ENCODE measurements at places on chromosomes 16 and 17.

- DNase-seq: peak; percentile 2
Observed at GRCh38 chr16:87603684-87604633, 1.7 kb downstream of the JPH3 start.

DNA sequence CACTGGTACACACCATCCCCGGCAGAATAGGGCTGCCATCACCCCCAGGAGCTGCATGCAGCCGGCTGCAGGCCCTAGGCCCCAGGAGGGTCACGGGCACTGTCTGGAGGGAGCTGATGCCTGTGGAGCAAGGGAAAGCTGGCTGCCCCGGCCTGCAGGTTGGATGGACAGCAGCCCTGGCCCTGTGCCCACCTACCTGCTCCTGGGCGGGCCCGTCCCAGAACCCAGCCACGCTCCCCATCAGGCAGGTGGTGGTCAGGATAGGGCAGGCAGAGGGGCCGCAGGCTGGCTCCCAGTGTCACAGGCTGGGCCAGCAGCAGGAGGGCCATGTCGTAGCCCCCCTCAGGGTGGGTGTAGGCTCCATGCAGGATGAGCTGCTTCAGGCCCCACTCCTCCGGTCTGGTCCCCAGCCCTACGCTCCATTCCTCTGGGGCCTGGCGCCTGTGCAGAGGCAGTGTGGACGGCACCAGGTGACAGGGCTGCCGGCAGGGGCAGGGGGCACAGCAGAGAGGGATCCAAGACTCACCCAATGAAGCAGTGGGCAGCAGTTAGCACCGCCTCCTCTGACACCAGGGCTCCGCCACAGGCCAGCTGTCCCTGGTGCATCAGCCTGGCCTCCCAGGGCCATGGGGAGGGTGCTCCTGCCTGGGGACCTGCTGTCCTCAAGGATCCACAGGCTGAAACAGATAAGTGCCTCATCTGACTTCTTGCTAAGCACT, 4.0 kb downstream of the PRSS53 start:
- DNase-seq: no peak

GRCh38 chr17:18323007-18323406, 7.9 kb downstream of the SMCR8 start:
- peak; percentile 15 for DNase-seq

- no peak for DNase-seq
Observed at GRCh38 chr16:11681976-11682654, 13.9 kb downstream of the SNN start.

DNA sequence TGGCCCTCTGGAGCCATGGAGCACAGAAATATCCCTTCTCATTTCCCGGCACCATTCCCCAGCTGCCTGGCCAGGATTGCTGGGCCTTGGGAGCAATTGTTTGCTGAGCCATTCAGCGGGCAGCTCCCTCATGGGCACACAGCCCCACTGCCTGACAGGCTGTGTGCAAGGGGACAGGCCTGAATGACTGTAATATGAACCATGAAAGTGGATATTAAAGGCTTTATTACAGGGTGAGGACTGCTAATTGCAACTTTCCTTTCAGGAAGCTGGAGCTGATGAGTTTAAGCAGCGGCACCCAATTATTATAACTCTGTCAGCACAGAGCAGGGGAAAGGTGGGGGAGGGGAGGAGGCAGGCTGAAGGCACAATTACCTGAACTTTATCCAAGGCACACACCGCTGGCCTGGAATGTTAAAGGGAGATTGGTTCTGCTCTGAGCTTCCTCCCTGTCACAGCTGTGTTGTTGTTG, 159.8 kb upstream of the SDK2 start:
- DNase-seq: no peak
